ENCODE measurements at places on chromosomes 3 and 15. TPM values are rescaled to one million over a fixed set of nuclear protein-coding genes. Genes with fewer than 3 reads are reported as not detected.

The IL17RB gene
- 0.29 TPM for total RNA-seq

The SI gene
- total RNA-seq: not detected

The CACNA2D2 gene
- not detected for total RNA-seq

The ABHD2 gene
- 115 TPM for total RNA-seq

The STRA6 gene
- 0.36 TPM for total RNA-seq

The PAQR5 gene
- total RNA-seq: 1.1 TPM

The ZNF609 gene
- total RNA-seq: 20.9 TPM

DNA sequence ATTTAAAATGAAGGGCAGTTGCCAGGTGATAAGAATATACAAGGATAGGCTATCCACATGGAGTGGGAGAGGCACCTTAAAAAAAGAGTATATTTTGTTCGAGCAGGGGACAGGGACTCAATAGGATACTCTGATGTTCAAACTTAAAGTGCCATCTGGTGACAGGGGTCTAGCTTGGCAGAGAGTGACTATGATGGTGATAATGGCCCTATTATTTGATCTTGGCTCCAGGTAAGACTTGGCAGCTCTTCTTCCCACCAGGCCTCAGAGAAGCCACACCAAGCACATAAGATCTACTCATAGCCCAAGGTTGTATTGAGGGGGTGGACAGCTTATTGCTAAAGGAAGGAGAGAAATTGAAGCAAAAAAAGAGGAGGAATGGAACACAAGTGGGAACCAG, 109.0 kb upstream of the MANF start:
- no peak overlapping the region for H3K27ac ChIP-seq
- H3K27me3 ChIP-seq: no peaks in the 10 kb centered on the region
- DNase-seq: no peak
- no peaks in the 10 kb centered on the region for H3K4me1 ChIP-seq
- H3K36me3 ChIP-seq: no peaks in the 10 kb centered on the region

DNA sequence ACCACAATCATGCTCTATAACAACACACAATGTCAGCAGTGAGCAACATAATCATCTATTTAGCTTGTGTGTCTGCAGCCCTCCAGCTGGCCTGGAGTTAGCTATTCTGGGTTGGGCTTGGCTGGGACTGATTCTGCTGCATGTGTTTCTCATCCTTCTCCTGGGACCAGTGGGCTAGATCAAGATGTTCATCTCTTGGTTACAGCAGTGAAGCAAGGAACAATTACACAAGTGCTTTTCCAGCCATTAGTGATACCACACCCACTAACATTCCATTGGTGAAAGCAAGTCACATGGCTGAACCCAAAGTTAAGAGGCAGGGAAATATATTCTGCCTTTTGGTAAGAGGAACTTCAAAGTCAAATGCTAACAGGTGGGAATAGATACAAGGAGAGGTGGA, 14.6 kb downstream of the NUDT16 start:
- no peaks in the 10 kb centered on the region for H3K27me3 ChIP-seq
- H3K36me3 ChIP-seq: no peaks in the 10 kb centered on the region
- no peak overlapping the region for H3K4me3 ChIP-seq
- H3K4me1 ChIP-seq: no peaks in the 10 kb centered on the region
- no peak for DNase-seq

DNA sequence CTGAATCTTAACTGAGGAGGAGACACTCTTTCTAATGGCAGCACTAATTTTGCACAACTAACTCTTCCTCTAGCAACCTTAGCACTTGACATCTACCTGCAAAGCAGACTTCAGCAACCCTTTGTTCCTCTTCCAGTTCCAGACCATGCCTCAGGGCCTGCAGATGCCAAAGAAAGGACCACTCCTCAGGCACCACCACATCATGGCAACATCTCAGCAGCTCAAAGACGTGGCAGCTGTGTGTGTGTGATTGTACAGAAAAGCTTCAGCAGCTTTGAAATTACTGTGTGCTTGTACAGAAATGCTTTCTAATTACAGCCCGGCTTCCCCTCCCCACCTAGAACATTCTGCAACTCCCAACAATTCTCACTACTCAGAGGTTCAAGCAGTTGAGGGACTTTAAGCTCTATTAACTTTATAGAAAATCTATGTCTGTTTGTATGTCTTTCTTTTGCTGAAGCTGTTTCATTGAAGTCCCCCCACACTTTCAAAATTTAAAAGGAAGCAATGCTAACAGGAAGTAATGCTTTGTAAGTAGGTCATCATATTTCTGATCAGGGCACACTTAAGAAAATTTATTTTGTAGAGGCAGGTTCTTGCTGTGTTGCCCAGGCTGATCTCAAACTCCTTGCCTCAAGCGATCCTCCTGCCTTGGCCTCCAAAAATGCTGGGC, 115.2 kb downstream of the CD47 start:
- no peaks in the 10 kb centered on the region for H3K4me1 ChIP-seq
- H3K27me3 ChIP-seq: no peaks in the 10 kb centered on the region
- H3K36me3 ChIP-seq: no peaks in the 10 kb centered on the region
- no peak overlapping the region for H3K27ac ChIP-seq
- no peak for DNase-seq

DNA sequence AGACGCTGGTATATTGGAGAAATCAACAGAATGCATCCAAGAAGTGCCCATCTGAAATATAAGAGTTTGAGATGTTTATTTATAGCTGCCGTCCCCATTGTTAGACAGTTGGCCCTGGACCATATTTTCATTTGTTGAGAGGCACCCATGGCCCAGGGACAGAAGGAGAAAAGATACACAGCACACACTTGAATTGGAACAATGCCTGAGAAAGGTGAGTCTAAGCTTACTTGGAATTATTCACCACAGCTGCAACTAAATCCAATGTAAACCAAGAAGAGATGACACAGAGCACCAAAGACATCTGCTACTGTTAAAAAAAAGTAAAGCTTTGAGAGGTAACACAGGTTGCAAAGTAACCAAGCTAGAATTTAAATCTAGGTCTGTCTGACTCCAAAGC, 525.5 kb upstream of the NAALADL2 start:
- no peak for DNase-seq
- H3K4me1 ChIP-seq: peaks cover 20% of the 10 kb centered on the region
- H3K36me3 ChIP-seq: no peaks in the 10 kb centered on the region
- no peaks in the 10 kb centered on the region for H3K27me3 ChIP-seq
- no peak overlapping the region for H3K4me3 ChIP-seq

GRCh38 chr15:47801522-47801921, 84.2 kb downstream of the SEMA6D start:
- H3K4me3 ChIP-seq: no peak overlapping the region
- H3K27me3 ChIP-seq: no peaks in the 10 kb centered on the region
- DNase-seq: no peak
- H3K27ac ChIP-seq: no peak overlapping the region
- H3K36me3 ChIP-seq: no peaks in the 10 kb centered on the region

- peak; percentile 32 for DNase-seq
- peaks cover 45% of the 10 kb centered on the region for H3K36me3 ChIP-seq
- no peak overlapping the region for H3K4me3 ChIP-seq
- peak overlapping the region; percentile 89 for H3K27ac ChIP-seq
- peaks cover 41% of the 10 kb centered on the region for H3K4me1 ChIP-seq
Observed at GRCh38 chr3:141426404-141427034, 58.2 kb downstream of the ZBTB38 start.

DNA sequence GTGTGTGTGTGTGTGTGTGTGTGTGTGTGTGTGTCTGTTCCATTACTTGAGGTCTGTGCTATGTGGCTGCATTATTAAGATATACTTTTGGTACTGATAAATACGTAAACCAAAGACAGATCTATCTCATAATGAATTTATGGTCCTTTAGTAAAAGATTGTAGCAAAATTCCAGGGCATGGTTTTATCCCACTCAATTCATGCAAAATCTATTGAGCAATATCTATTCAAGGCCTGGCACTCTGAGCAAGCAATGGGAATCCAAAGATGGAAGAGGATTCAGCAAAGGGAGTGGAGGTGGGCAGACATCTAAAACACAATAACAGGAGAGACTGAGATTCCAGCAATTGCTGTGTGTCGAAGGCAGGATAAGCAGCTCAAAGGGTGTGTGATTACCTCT, 86.8 kb downstream of the RFTN1 start:
- H3K36me3 ChIP-seq: peaks cover 6% of the 10 kb centered on the region
- no peak for DNase-seq
- H3K4me1 ChIP-seq: peaks cover 15% of the 10 kb centered on the region
- H3K27ac ChIP-seq: peak overlapping the region; percentile 59
- no peaks in the 10 kb centered on the region for H3K27me3 ChIP-seq

- H3K27ac ChIP-seq: peak overlapping the region; percentile 42
- H3K36me3 ChIP-seq: no peaks in the 10 kb centered on the region
- DNase-seq: no peak
- H3K4me1 ChIP-seq: peaks cover 31% of the 10 kb centered on the region
Observed at GRCh38 chr3:189277711-189278110, 105.9 kb downstream of the TPRG1 start.

GRCh38 chr3:26081166-26081565, 291.3 kb downstream of the OXSM start:
- DNase-seq: no peak
- no peaks in the 10 kb centered on the region for H3K27me3 ChIP-seq
- no peak overlapping the region for H3K27ac ChIP-seq
- no peaks in the 10 kb centered on the region for H3K36me3 ChIP-seq

DNA sequence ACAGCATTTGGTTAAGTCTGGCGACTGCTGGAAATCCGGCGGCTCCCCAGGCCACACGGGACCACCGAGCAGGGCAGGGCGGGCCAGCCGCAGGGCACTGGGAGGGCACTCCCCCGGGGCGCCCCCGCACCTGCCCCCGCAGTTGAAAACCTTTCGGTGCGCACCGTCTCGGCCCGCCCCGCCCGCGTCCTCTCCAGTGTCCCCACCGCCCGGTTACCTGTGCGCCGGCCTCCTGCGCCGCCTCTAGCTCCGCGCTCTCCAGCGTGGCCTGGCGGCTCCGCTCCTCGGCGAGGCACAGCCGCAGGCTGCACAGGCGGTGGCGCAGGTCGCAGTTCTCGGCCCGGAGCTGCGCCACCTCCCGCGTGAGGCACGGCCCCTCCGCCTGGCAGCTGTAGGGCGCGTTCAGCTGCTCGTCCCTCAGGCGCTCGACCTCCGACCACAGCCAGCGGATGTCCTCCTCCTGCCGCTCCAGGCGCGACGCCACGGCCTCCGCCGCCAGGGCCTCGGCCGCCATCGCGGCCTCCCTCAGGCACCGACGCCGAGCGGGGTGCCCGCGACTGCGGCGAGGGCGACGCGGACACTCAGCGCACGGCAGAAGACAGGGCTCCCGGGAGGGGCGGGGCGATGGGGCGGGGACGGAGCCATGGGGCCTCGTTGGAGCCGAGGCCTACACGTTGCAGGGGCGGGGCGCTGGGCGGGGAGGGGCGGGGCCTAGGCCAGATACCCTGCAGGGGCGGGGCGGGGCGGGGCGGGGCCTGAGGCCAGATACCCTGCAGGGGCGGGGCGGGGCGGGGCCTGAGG, at the start of gene TARS3:
TARS3 (minus strand) TSS at position 600 of the 801 bp plus-strand sequence; CDS start at position 514, 86 bp downstream.
- DNase-seq: peak; percentile 97
- no peaks in the 10 kb centered on the region for H3K27me3 ChIP-seq
- H3K4me3 ChIP-seq: peak within 1 kb of the TSS; percentile 87
- H3K36me3 ChIP-seq: peaks cover 20% of the 10 kb centered on the region
- peaks cover 8% of the 10 kb centered on the region for H3K4me1 ChIP-seq
- H3K27ac ChIP-seq: peak within 1 kb of the TSS; percentile 61

DNA sequence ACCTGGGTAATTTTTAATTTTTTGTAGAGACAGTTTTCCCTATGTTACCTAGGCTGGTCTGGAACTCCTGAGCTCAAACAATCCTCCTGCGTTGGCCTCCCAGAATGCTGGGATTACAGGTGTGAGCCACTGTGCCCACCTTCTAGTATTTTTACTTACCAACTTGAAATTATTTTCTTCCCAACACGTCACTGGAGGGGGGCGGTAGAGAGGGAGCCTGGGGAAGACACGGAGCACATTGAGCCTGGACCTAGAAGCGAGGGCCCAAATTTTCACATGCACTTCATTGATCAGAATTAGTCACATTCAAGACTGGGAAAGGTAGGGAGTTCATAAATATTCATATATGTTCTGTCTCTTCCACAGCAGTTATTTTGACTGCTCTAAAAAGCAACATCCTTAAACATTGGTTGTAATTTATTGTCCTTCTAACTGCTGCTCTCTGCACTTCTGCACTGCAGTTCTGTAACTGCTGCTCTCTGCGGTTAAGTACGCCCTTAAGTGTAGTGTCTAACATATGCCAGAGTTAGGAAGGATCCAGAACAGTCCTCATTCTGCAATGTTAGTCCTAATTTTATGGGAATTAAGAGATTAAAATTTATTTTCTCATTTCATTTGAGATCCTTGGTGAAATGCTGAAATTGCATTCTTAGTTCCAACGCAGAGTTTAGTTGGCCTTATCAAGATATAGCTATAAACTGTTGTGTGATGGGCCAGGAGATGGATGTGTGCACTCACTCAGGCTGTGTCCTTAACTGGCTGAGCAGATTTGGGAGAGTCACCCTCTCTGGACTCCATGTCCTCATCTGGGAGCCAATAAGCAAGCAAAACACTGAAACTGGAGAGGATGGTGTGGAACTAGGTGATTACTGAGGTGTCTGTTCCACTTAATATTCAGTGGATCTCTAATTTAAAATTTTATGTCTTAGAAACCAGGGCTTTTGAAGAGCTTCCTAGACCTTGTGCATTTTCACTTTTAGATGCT, 98.2 kb downstream of the STRIT1 start:
- no peaks in the 10 kb centered on the region for H3K36me3 ChIP-seq
- H3K4me3 ChIP-seq: no peak overlapping the region
- peak; percentile 13 for DNase-seq
- no peaks in the 10 kb centered on the region for H3K4me1 ChIP-seq
- H3K27ac ChIP-seq: no peak overlapping the region
